AG09309 (cell line): ENCODE measurements at places on chromosomes 2 and 18.

GRCh38 chr2:27212626-27213471 lies 781 bp upstream of the SLC5A6 start:
- DNase-seq, result peak; percentile 61

GRCh38 chr18:48805826-48806535 lies 144.8 kb downstream of the SMAD7 start:
- DNase-seq, result no peak

DNA sequence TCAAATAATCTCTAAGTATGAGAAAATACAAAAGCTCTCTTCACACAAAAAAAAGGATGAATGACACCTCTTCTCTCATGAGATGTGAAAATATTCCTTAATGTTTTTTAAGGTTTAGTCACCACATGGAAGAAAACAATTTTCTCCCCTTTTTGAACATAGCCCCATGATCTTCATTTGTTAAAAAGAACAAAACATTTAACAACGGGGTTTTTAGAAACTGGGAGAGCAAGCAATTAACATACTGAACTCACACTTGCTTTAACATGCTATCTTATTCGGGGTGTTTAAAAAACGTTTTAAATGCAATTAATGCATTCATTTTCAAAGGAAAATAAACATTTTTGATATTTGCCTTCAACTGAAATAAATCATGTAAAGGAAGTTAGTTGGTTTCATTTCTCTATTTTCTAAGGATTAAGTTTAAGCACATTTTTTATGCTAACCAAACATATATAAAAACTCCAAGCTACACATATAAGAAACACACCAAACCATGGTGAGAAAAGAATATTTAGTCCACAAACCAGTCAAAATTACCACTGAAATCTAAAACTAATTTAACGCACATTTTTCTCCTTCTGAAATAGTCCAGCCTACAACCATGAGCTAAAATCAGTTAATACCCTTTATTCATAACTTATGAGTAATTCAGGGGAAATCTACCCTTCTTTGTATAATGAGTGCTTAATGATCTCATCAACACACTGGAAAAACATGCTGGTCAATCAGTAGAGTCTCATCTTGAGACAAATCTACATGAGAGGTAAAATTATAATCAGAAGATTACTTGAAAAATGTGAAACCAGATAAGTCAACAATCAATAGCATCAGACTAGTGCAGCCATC lies 8.2 kb downstream of the FBXO11 start:
- no peak for DNase-seq

- peak; percentile 93 for DNase-seq
Observed at GRCh38 chr2:234451852-234452625, 44.8 kb downstream of the ARL4C start.

- DNase-seq, result no peak
Observed at GRCh38 chr18:27114842-27115241, 70.3 kb downstream of the CHST9 start.

DNA sequence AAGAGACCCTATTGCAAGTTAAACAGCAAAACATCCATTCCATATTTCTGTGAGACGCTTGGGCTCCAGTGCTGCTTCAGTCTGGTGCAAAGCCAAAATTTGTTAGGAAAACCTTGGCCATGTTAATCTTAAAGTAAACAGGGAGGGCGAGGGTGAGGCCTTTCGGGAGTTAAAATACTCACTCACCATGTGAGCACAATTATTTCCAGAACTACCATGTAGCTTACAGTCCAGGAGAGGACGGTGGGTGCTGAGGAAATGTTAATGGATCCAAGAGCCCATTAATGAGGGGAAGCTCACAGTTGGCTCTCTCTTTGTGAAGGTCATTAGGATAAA lies 286.4 kb downstream of the SLC8A1 start:
- DNase-seq, result no peak

GRCh38 chr2:14633061-14633460 lies 544 bp downstream of the LRATD1 start:
- DNase-seq, result no peak

DNA sequence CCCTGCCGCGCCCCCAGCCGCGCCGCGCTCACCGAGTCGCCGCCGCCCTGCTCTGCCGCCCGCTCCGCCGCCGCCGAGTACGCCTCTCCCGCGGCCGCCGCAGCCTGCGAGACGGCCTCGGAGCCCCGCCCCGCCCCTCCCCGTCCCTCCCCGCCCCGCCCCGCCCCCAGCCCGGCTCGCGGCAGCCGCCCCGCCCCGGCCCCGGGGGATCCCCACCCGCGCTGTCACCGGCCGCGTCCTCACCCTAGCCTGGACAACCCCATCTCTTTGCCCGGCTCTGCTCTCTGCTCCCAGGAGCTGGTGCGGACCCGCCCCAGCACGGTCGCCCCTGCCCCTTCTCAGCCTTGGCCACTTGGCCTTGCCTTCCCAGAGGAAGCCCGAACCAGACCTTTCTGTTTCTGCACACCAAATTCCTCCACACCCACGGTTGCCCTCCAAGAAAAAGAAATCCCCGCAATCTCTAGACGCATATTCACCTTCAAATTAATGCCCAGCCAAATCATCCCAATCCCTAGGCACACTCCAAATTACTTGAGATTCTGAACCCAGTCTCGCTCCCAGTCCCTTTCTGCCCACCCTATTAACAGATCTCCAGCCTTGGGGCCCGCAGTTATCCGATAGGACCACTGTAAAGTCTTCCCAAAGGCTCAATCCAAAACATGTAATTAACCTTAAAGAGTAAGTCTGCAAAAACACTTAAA lies at the start of gene CYRIA:
CYRIA (minus strand) TSS at position 87 of the 701 bp plus-strand sequence. CDS start 77,715 bp downstream, outside the sequence.
- no peak for DNase-seq

DNA sequence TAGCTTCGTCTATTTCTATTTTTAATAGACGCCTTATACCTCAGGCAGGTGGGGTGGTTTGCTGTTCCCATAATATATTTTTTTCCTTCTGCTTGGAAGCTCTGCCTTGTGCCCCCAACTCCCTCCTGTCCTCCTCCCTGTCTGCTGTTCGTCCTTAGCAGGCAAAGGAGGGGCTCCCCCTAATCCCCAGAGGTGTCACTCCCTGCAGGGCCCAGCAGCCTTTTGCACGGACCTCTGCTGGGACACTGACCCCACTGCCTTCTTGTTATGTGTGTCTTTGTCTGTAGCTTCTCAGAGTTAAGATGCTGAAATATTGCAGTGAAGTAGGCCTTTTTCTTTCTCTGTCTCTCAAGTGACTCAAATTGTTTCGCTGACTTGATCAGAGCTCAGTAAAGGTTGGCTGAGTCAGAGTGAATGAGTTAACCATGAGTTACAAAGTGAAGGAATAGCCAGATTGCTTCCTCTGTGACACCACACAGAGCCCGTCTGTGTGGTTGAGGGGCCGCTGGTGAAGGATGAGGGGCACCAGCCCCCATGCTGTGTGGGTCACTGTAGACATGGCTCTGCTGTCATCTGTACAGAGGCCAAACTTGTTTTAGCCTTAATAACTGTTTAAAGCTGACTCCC lies 47.7 kb downstream of the PRKCE start:
- DNase-seq, result peak; percentile 46

- no peak for DNase-seq
Observed at GRCh38 chr18:54357082-54357659, 487 bp downstream of the STARD6 start.

DNA sequence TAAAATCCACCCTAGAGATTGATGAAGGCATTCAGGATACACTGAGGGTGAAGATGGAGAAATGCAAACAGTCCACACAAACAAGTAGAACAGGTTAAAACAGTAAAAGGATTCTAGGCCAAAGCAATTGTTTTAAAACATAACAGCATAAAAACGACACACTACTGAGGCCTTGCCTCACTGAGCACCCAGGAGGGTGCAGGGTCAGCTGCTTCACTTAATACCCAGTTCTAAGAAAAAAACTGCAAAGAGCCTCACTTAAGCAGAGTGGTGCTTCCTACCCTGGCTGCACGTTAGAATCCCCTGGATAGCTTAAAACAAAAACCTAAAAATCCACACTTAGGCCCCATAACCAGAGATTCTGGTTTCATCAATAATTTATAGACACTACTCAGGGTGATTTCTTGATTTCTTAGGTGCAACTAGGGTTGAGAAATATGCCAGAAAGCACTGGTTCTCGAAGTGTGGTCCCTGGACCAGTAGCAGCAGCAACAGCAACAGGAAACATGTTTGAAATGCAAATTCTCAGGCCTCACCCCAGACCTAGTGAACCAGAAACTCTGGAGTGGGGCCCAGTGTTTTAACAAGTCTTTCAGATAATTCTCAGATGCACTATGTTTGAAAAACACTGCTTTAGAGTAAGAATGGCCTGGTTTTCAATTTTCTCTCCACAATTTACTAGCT lies 279.1 kb downstream of the ZEB2 start:
- no peak for DNase-seq

DNA sequence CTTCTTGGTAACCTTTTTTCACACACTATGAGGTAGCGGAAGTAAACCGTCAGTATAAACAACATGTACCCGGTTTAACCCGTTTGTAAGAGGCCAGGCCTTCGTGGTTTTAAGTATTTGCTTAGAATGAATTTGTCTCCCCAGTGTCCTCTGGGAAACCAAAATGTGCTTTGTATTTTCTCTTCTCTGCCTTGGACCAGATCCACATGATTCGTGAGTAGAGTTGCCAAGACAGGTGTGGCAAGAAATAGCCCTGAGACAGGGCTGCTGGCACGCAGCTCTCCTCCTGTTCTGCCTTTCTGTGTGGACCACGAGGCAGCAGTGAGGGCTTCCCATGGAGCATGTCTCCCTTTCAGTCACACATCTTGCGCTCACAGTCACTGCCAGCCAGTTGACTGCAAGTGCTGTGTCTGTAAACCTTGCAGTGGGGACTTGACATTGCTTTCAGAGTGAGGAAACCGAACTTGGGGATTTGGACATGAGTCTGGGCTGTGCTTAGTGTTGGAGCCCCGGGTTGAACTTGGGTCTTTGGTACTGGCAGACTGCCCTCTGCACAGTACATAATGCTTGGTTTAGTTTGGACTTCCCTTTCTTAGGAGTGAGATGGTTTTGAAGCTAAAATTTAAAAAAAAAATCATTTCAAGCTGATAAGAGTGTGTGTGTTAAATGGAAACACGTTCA lies 19.1 kb downstream of the BCL2L11 start:
- no peak for DNase-seq

GRCh38 chr2:168180483-168180882 lies 66.9 kb downstream of the STK39 start:
- no peak for DNase-seq

DNA sequence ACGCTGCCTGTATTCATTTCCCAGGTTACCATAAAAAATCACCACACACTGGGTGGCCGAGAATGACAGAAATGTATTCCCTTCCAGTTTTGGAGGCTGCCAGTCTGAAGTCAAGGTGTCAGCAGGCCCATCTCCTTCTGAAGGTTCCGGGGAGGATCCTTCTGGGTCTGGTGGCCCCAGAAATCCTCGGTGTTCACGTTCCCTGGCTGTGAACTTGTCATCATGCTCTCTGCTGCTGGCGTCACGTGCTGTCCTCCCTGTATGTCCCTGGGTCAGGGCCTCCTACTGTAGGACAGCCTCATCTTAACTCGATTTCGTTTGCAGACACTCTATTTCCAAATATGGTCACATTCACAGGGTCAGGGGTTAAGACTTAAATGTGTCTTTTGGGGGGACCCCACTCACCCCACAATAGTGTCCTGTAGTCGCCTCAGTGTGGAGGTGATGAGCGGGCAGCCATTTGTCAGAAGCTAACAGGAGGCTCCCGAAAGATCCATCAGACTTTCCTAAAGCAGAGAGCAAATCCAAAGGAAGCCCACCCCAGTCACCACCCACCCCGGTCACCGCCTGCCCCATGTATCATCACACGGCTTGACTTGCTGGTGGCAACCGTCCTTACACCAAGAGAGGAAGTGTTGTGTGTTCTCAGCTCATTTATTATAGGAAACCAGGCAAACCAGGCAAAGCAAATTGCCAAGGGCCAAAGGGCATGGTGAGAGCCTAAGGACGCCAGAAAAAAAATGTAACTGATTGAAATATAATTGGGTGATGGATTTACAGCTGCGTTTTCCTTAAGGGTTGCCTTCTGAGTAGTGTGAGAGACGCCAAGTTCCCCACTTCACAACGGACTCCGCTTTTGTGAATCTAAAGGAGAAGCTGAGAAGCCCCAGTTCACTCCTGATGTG lies 148.8 kb upstream of the ZNF236 start:
- DNase-seq, result no peak

DNA sequence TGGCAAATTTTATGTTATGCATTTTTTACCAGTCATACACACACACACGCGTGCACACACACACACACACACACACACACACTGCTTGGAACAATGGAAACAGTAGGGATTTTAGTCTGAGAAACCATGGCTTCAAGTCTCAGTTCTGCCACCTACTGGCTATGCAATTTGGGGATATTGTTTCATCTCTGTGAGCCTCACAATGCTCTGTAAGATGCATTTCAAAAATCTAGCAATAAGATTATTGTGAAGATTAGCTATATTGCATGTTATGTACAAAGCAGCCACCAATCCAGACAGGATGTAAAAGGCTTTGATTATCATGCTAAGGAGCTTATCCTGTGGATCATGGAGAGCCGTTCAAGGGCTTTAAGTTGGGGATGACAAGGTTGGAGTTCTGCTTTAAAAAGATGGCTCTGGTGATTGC lies 401.4 kb downstream of the NBAS start:
- DNase-seq, result no peak

DNA sequence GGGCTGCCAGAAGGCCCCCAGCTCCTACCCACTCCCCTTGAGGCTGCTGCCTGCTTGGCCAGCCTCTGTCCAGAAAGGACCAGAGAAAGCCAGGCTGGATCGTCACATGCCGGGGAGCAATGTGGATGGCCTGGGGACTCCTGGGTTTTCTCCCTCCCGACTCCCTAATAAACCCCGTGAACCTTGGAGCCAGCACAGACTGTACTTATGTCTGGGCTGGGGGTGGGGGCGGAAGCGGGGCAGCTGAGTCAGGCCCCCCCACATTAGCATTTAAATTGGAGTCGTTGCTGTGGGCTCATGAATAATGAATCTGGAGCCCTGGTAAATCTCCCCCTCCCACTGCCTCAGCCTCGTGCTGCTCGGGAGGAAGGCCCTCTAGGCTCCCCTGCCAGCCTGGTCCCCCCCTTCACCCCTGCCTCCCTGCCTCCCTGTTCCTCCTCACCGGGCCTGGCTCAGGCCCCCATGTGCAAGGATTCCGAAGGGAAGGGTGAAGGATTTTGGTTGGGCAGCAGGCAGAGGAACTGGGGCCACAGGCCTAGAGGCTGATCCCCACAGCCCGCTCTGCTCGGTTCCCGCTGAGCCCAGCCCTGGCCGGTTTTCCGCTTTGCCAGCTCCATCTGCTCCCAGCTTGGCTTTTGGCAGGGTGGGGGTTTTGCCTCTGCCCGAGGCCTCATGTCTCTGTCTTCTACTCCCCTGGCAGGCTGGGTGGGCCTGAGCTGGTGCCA lies 7.3 kb upstream of the ASIC4 start:
- no peak for DNase-seq

DNA sequence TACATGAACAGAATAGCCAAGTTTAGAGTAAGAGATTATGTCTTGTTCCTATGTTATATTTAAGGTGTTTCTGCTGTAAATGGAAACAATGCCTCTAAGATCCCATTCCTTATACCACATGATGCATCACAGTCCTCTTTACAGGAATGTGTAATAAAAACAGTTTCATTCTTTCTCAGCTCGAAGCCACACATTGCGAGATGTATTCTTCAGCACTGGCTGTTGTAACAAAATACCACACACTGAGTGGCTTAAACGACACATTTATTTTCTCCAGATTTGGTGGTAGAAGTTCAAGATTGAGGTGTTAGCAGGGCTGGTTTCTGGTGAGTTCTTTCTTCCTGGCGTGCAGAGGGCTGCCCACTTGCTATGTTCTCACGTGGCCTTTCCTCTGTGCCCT lies 246.2 kb downstream of the SOCS6 start:
- no peak for DNase-seq

- peak; percentile 90 for DNase-seq
Observed at GRCh38 chr2:215712871-215713790, 277.3 kb upstream of the FN1 start.
